A549 treated with CORT108297 at 1 μM for 4 hours (cell line): ENCODE measurements at places on chromosomes 1 and 21. TPM values are rescaled to one million over a fixed set of nuclear protein-coding genes. Genes with fewer than 3 reads are reported as not detected.

The AIRE gene
- not detected in 5 replicates for total RNA-seq

The SLC6A9 gene
- 11.9 to 17.8 TPM (median 17.0 TPM) in 5 replicates for total RNA-seq

The OXCT2 gene
- 0.40 to 0.74 TPM (median 0.50 TPM) in 5 replicates for total RNA-seq

The DLGAP3 gene
- 0.24 to 0.42 TPM (median 0.35 TPM) in 5 replicates for total RNA-seq

The FUCA1 gene
- total RNA-seq: 8.7 to 11.0 TPM (median 9.7 TPM) in 5 replicates

The AKNAD1 gene
- 0.64 to 1.1 TPM (median 0.77 TPM) in 5 replicates for total RNA-seq

The KRTAP12-1 gene
- not detected in 5 replicates for total RNA-seq

The EFNA3 gene
- total RNA-seq: 3.4 to 5.1 TPM (median 4.7 TPM) in 5 replicates

The ZDHHC18 gene
- 35.5 to 43.5 TPM (median 42.7 TPM) in 5 replicates for total RNA-seq

The OR2G6 gene
- total RNA-seq: not detected in 5 replicates

The ERO1B gene
- 2.3 to 3.6 TPM (median 3.0 TPM) in 5 replicates for total RNA-seq

The C4BPA gene
- 0.37 to 1.0 TPM (median 0.72 TPM) in 5 replicates for total RNA-seq

The FCN3 gene
- total RNA-seq: not detected in 5 replicates

The CYP4A22 gene
- not detected in 5 replicates for total RNA-seq

The BGLAP gene
- total RNA-seq: 0.34 to 0.75 TPM (median 0.52 TPM) in 4 of 5 replicates, not detected in the other

The LCE1B gene
- 0.07 TPM in 1 of 5 replicates, not detected in the others for total RNA-seq

The RAB7B gene
- total RNA-seq: 1.0 to 2.8 TPM (median 1.7 TPM) in 5 replicates

The ZNF362 gene
- 8.5 to 13.0 TPM (median 11.7 TPM) in 5 replicates for total RNA-seq

The ZNF697 gene
- 1.5 to 1.9 TPM (median 1.6 TPM) in 5 replicates for total RNA-seq

The F13B gene
- total RNA-seq: 0.05 to 0.08 TPM (median 0.06 TPM) in 4 of 5 replicates, not detected in the other

The OPTC gene
- total RNA-seq: not detected in 5 replicates

The FAM151A gene
- total RNA-seq: 0.05 TPM in 1 of 5 replicates, not detected in the others

The TNFRSF9 gene
- 2.1 to 3.6 TPM (median 3.0 TPM) in 5 replicates for total RNA-seq

The HSD17B7 gene
- total RNA-seq: 8.0 to 10.9 TPM (median 9.5 TPM) in 5 replicates

The E2F2 gene
- total RNA-seq: 2.2 to 3.1 TPM (median 2.7 TPM) in 5 replicates

The OR2AK2 gene
- total RNA-seq: not detected in 5 replicates

The CFHR5 gene
- not detected in 5 replicates for total RNA-seq

The FAM72C gene
- total RNA-seq: 4.3 to 7.1 TPM (median 5.5 TPM) in 5 replicates

The S100A3 gene
- total RNA-seq: 93.8 to 105 TPM (median 100 TPM) in 5 replicates

The HRNR gene
- not detected in 5 replicates for total RNA-seq

The DEDD gene
- 27.6 to 33.6 TPM (median 31.9 TPM) in 5 replicates for total RNA-seq

The PCP4L1 gene
- total RNA-seq: 0.06 to 0.13 TPM (median 0.07 TPM) in 4 of 5 replicates, not detected in the other

The DNALI1 gene
- total RNA-seq: 0.03 to 0.07 TPM (median 0.06 TPM) in 3 of 5 replicates, not detected in the others

The BLACAT1 gene
- total RNA-seq: 0.02 TPM in 1 of 5 replicates, not detected in the others
